ENCODE measurements at places on chromosomes 11 and 22.

- no peak for DNase-seq
These were observed 47.1 kb downstream of the INSC start for GRCh38 chr11:15161790-15162189.

- no peak for DNase-seq
These were observed 31.6 kb upstream of the CADM1 start for GRCh38 chr11:115535781-115536180.

- DNase-seq = no peak
These were observed 82.8 kb downstream of the FEZ1 start for GRCh38 chr11:125413226-125413625.

DNA sequence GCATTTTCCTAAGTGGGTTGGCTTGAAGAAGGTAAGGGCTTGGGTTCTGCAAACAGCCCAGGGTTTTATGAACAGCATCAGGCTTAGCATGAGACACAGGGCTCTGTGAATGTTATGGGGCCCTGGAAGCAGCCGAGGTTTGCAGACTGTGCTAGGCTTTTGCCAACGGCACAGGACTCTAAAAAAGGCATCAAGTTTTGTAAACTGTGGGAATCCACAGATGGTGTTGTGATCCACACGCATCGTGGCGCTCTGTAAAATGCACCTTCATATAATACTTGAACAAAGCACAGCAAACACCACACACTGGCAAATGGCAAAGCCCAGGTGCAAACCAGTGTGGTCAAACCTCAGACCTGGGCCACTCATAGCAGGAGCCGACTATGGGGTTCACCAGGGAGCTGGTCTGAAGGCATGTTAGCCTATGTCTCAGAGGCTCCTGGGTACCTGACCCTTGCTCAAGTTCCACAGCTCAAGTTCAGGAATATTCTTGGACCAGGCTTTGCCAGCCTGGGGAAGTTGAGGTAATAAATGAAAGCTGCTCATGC is 2.4 kb upstream of the SLCO2B1 start:
- DNase-seq = no peak

DNA sequence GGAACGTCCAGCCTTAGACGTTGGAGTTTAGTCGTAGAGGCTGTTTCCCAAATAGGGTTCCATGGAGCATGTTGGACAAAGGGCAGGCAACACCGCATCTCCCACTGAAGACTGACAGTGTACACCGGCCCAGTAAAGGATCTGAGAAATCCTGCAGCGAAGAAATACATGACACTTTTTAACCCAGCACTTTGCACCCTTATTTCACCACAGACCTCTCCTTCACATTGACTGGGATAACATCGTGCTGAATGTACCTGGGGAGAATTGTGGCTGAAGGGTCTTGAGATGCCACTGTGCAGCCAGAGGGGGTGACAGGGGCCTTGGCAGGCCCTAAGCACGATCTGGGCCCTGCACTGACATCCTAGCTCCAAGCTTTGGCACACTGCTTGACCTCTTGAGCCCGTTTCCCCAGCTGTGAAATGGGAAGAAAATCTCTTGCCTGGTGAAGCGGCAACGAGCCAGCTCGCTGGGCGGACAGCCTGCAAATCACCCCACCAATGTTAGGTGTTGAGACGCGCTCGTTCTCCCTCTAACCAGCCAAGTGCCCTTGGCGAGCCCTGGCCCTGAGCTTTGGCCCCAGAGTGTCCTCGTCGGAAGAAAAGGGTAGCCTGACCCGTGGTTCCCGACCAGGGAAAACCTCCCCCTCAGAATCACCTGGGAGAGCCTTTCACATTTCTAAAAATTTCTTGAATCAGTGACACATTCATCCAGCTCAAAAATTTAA is 13.4 kb downstream of the CD5 start:
- no peak for DNase-seq

- DNase-seq = no peak
These were observed 68.3 kb downstream of the SPECC1L start for GRCh38 chr22:24338726-24339451.

Data from HTR-8/SVneo (cell line).